ENCODE measurements at places on chromosomes 16 and 17.

- DNase-seq: no peak
These were observed 6.4 kb downstream of the AOC3 start for GRCh38 chr17:42857389-42857788.

GRCh38 chr17:32341141-32341856, 674 bp downstream of the C17orf75 start:
- no peak for DNase-seq

- no peak for DNase-seq
These were observed 5.5 kb downstream of the SLC43A2 start for GRCh38 chr17:1623057-1623630.

DNA sequence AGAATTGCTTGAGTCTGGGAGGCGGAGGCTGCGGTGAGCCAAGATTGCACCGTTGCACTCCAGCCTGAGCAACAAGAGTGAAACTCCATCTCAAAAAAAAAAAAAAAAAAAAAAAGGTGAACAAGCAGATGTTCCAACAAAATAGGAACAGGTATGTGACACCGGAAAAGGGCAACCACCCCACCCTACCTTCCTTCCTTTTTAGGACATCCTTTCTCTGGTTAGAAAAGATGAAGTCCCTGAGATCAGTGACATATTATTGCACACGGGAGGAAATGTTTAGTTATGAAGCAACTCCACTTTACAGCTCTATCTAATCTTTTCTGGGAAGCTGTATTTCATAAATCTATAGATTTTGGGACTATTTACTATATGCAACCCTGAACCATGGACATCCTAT, 114.2 kb upstream of the MON1B start:
- no peak for DNase-seq

GRCh38 chr17:68954146-68954896, 871 bp downstream of the ABCA8 start:
- DNase-seq: no peak

DNA sequence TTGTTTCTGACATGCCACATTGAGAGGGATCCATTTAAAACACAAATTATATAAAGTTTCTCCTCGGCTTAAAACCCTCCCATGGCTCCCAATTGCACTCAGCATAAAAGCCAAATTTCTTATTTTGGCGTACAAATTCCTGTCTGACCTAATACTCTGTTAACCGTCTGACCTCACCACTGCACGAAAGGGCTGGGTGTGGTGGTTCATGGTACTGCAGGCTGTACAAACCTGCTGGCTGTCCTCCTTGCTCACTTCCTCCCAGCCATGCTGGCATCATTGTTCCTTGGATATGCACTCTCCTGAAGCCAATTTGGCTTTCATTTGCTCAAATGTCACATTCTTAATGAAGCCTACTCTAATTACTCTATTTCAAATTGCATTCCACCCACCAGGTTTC, 301.6 kb upstream of the C16orf82 start:
- DNase-seq: no peak
